Activated T-helper 1 cell treated with Interleukin-2 at 50 U/mL for 16 hours (primary cell): ENCODE measurements at places on chromosomes 1 and 21.

GRCh38 chr1:162285149-162285561 lies 91.5 kb downstream of the SPATA46 start:
- DNase-seq, result no peak

- no peak for DNase-seq
These were observed 347.4 kb downstream of the PDE4B start for GRCh38 chr1:66140072-66140471.

DNA sequence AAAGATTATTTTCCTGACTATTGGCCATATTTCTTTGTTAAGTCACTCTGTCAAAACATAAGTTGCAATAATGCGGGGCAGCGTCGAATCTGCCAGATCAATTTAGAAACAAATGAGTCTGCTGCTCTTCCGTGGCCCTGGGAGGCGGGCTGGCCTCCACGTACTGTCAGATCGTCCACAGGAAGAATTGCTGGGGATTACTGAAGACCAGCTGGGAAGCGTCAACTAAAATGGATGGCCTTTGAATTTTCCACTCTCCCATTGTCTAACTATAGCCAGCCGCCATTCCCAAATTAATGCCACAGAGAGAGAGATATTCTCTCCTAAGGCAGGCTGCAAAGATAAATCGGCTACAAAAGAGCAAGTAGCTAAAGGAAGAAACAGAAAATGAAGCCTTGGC lies 560.2 kb downstream of the SMYD3 start:
- DNase-seq, result no peak

GRCh38 chr21:41843584-41843983 lies 35.6 kb downstream of the PRDM15 start:
- no peak for DNase-seq

- no peak for DNase-seq
These were observed 3.9 kb upstream of the EFNA1 start for GRCh38 chr1:155123801-155124200.

DNA sequence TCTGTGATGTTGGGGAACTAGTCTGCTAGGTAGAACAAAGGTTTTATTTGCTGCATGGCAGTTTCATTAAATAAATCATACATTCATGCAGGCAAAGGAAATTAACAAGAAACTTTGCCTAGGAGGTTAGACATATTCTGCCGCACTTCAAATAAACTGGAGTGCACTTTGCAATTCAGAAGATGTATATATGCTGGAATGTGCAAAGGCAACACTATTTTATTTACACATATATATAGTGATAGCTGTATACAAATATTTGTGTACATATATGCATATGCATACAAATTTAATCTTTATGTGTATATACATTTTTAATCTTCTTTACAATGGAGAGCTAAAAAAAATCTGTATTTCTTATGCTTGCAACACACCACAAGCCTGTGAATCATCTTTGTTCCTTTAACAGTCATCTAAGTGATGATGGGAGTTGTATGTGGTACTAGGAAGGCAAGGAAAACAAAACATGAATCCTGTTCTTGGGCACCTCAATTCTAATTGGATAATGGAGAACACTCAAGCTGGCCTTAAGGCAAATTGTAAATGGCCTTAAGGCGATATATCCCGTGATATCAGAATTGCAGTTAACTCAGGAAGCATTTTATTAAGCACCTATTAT lies 605.8 kb upstream of the CAMK1G start:
- no peak for DNase-seq

GRCh38 chr1:204142032-204142974 lies 9.5 kb downstream of the ETNK2 start:
- DNase-seq, result no peak

GRCh38 chr21:44929799-44930542 lies 9.3 kb upstream of the ITGB2 start:
- DNase-seq, result no peak

GRCh38 chr1:5976726-5977493 lies 15.3 kb downstream of the NPHP4 start:
- DNase-seq, result no peak

- DNase-seq, result no peak
These were observed 31.3 kb upstream of the AXDND1 start for GRCh38 chr1:179334440-179334839.

GRCh38 chr1:196155586-196155985 lies 452.7 kb downstream of the KCNT2 start:
- DNase-seq, result no peak

DNA sequence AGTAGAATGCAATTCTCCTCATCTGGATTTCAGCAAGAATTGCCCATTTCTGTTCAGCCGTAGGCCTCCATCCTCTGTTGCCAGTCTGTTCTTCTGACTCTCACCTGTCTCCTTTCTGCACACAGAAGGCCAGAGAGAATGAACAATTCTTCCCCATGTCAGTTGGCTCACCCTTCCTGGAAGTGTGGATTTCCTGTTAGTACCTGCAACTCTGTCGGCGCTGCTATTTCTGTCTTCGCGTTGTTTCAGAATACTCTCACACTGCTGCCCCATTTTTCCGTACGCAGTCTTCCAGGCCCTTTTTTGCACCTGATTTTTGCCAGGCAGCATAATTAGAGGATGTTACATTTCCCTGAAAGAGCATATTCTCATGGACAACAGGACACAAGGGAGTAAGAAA lies 200.7 kb downstream of the FGGY start:
- no peak for DNase-seq

- DNase-seq, result no peak
These were observed 36.6 kb upstream of the SLC44A3 start for GRCh38 chr1:94783342-94784189.

- DNase-seq, result no peak
These were observed 29.9 kb downstream of the FUBP1 start for GRCh38 chr1:77948841-77949424.

GRCh38 chr1:25815208-25816111 lies 4.3 kb upstream of the MTFR1L start:
- DNase-seq, result no peak

- DNase-seq, result no peak
These were observed 207.4 kb downstream of the FGGY start for GRCh38 chr1:59504276-59504675.

DNA sequence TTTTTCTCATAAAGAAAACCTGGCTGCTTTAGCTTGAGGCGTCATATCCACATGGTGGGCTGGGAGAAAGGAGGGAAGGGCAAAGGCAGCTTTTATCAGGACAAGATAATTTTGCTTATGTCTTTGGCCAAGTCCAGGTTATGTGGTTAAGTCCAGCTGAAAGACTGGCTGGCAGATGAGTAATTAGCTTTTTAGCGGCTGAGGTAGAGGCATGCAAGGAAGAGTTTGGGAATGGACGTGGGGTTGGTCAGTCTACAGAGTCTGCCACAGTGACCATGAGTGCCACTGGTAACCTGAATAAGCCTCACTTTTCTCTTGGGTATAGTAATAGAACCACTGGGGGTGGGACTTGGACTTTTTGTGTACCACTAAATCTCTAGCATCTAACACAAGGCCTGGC lies 39.8 kb downstream of the NEK7 start:
- no peak for DNase-seq

DNA sequence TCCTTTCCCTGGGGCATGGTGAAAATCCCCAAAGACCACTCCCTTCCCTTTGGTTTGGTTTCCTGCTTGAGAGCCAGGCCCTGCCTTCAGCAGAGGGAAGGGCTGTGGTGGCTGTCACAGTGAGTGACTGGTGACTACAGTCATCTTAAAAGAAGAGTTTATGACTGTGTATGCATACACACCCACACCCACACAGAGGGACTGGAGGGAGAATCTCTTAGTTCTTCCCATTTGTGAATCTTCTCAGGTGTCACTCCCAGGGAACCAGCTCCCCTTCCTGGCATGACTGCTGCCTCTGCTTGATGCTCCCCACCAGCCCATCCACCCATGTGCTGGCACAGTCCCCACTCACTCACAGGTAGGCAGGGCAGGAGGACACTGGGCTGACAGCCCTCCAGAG lies 3.9 kb upstream of the KCNA2 start:
- DNase-seq, result no peak

DNA sequence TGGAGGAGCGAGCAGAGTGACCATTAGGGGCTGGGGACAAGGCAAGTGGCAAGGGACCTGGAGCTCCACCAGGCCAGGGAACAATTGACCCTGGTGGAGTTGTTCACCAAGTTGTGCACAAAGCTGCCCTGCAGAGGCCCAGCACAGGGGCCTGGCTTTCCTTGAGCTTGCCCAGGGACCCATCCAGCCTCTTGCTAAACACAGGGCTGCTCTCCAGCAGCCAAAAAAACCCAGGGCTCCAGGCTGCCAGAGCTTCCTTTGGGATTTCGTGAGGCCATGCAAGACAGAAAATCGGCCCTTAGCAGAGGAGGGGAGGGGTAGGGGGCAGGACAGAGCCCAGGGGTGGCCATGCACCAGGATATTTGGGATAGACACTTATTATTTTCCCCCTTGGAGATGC lies 32.6 kb downstream of the LRP8 start:
- DNase-seq, result no peak
